ENCODE measurements at places on chromosomes 11 and 22.

- no peak for DNase-seq
These were observed 57.6 kb downstream of the RTN4R start for GRCh38 chr22:20210473-20211059.

- DNase-seq, result no peak
These were observed 14.8 kb downstream of the TMEM216 start for GRCh38 chr11:61406991-61407728.

DNA sequence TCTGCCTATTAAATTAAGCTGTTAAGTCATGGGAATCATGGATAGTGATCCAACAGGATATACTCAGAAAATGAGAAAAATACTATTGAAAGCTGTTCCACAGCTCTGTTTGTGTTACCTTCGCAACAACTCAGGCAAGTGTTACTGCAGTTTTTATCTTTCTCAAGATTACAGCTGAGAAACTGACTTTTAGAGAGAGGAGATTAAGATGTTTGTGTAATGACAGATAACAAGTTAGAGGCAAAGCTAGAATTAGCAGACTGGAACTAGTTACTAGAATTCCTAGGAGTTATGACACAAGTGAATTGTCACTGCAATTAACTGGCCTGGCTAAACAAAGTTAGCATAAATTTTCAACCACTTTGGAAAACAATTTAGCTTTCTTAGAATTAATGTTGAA is 1.6 kb downstream of the SLN start:
- DNase-seq, result no peak

- DNase-seq, result no peak
These were observed 2.3 kb downstream of the CCDC86 start for GRCh38 chr11:60844045-60844869.

DNA sequence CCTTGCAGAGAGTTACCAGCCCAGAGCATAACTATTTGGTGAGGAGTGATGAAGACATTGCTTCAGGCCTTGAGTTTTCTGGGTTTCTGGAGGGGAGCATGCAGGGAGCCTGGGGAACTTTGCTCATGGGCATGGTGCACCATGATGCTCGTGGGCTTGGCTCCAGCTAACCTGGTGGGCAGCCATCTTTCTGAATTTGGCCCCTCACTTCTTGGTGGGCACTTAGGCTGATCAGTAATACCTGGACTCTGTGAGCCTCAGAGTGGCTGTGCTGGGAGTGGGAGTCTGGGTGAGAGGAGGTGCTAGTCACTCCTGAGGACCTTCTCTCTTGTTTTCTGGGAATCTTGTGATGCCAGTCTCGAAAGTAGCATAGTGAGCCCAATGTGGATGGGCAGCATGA is 30.6 kb downstream of the AMPD3 start:
- no peak for DNase-seq

- DNase-seq, result no peak
These were observed 6.7 kb upstream of the FGF3 start for GRCh38 chr11:69825941-69826340.

- no peak for DNase-seq
These were observed 78.2 kb downstream of the YAP1 start for GRCh38 chr11:102188488-102188887.

- DNase-seq, result no peak
These were observed 419.2 kb downstream of the BUD13 start for GRCh38 chr11:116353589-116353988.

- DNase-seq, result no peak
These were observed 8.4 kb upstream of the ARHGAP20 start for GRCh38 chr11:110720431-110721275.

DNA sequence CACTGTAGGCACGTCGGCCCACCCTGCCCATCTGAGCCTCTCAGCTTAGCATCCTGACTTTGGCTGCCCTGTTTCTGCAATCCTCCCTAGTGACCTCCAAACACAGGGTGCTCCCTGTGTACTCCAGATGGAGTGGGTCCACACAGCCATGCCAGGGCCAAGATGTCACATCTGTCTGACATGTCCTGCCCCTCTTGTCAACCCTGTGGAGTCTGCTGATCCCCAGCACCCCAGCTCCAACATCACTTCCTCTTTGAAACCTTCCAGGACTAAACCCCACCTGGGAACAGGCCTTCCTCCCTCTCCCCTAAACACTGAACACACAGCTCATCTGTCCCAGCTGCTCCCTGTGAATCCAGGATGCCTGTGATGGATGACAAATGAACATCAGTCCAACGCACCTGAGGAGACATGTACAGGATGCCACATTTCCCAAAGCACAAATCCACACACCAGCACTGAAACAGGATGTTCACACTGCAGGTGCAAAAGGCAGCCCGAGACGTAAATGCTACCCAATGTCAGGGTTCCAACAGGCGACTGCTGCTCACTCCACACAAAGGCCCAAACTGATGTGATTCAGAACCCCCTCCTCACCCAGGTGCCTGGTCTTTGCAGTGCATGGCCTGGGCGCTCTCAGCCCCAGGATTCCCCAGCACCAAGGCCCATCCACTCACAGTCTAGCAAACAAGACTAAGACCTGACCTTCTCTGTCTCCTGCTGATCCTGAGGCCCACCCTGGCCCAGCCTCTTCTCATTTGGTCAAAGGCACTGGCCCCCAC is 2.0 kb upstream of the TSSK2 start:
- DNase-seq, result no peak

DNA sequence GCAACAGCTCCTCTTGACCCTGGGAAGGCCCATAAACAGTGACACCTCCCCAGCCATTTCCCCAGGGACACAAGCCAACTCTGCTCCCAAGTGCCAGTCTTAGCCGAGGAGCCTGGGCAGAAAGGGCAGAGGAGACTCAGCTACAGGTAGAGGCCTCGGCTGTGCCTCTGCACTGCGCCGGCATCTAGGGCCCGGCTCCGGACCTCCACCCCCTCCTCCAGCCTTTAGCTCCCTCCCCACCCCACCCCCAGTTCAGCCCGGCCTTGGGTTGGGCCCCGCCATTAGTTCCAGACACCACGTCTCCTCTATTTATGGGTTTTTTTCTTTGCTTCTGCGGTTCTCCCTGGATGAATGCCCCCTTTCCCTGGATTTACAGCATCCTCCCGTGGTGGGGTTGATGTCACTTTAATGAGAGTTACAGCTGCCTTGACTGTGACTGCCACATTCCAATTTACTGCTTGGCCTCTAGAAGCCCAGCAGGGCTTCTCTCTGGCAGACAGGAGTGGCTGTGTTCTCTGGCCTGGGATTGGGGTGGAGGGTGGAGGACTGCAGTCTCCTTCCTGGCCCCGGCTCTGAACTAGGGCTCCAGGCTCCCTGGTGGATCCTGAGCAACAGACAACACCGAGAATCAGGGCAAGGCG is 13.5 kb upstream of the OAF start:
- DNase-seq, result no peak

DNA sequence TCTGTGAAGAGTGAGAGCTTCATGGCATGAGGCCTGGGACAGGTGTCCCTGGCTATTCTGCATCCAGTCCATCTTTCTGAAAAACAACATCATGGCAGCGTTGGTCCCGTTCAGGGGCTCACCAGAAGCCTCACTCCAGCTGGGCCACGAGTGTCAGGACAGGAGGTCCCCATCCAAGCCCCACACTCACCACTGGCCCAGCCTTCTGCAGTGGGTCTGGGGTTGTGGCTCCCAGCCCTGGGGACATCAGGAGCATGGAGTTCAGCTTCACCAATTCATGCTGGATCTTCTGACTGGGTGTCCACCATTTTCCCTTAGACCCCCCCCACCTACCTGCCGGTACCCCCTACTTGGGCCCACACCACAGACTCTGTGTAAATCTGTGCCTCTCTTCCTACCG is 400.3 kb downstream of the BRD1 start:
- no peak for DNase-seq

DNA sequence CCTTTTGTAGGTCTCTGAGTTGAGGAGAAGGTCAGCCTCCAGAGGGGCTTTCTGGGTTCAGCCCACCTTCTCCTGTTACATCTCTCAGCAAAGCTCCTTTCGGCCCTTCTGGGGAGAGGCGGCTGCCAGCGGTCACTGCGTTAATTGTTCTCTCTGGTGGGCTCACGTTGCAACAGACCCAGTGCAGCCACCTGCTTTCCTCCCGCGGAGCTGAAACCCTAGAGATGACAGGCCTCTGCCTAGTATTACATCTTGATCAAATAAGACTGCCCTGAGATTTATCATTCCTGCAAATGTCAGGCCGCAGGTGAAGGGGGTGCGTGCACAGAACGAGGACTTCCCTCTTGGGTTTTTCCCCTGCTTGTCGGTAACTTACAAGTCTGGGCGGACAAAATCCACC is 43.2 kb upstream of the CREB3L1 start:
- no peak for DNase-seq

- DNase-seq, result no peak
These were observed 119.8 kb downstream of the ST3GAL4 start for GRCh38 chr11:126475014-126475991.

DNA sequence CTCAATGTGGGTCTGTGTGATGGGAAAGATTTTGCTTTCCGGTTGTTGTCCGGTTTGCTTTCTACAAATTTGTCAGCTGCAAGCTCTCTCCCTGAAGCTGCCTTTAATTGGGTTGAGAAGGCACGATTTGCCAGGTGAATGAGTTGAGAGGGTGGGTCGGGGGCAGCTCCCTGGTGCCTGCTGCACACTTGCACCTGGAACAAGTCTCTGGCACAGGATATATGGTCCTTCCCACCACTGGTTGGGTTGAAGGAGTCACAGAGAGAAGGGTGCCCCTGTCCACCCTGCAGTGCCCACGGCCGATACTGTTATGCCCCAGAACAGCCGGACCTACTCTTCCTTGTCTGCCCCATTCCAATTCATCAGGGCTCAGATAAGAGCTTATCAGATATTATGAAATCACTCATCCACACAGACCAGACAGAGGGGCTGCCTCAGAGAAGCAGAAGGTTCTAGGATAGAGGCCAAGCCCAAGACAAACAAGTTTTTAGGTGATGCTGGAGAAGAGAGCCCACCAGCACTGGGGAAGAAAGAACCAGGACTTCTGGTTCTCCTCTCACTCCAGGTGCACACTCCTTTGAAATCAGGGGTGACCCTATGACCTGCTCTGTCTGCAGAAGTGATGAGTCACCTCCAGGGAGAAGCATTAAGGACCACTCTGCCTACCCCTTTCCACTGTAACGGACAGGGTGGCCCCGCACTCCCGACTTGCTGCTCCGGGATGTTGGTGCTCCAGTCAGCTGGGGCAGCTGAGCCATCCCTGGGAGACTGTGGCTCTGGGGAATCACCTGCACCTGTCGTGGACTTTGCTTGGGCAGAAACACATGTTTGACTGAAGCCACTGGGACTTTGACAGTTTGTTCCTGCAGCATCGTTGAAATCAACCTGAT is 45.3 kb downstream of the RTL6 start:
- no peak for DNase-seq

GRCh38 chr22:49995361-49996118 is 17.0 kb downstream of the IL17REL start:
- no peak for DNase-seq

GRCh38 chr11:85745626-85746025 is 59.6 kb upstream of the CCDC89 start:
- DNase-seq, result no peak

DNA sequence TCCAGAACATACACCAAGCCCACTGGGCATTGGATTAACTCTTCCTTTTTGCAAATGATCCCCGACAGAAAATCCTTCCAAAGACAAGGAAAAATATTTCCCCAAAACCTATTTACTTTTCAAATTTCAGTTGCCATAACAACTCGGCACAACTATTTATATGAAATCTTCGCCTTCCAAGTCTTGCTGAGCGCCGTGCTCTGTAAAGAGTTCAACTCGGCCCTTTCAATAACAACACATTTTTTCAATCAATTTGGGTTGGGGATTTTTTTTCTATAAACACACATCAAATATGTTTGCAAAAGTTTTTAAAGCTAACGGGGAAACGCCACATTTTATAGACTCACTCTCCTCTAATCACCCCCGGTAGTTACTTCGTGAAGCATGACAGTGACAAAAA is 333.8 kb downstream of the MN1 start:
- DNase-seq, result no peak

GRCh38 chr11:65251476-65251875 is 10.3 kb upstream of the POLA2 start:
- no peak for DNase-seq

DNA sequence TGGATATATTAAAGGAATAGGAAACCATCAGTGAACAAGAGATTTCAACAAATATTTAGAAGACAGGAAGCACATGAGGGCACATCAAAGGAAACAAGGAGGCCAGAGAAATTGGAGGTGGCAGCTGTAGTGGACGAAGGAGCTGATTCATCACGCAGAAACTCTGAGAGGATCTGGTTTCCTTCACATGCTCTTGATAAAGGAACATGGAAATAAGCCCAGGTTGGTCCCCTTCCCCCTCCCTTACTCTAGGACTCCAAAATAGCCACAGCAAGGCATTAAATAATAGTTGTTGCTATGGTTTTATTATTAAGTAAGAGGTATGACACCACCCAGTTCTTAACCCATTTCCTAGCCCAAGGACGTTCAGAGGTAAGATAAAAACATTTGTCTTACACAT is 11.3 kb downstream of the IZUMO1R start:
- DNase-seq, result no peak

DNA sequence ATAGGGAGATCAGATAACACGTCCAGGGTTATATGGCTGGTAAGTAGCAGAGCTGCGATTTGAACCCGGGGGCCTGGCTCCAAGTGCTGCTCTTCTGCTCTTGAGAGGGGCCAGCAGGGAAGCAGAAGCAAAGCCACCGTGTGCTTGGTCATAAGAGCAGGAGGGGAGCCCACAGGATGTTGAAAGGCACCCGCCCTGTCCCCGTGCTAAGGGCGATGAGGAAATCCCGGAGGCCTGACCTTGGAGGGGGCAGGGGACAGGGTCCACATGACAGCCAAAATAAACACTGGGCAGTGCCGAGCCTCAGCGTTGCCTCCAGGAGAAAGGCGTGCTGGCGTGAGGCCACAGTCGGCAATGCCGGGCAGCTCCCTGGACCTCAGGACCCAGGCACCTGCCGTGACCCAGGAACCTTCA is 28.8 kb downstream of the TOM1 start:
- no peak for DNase-seq

DNA sequence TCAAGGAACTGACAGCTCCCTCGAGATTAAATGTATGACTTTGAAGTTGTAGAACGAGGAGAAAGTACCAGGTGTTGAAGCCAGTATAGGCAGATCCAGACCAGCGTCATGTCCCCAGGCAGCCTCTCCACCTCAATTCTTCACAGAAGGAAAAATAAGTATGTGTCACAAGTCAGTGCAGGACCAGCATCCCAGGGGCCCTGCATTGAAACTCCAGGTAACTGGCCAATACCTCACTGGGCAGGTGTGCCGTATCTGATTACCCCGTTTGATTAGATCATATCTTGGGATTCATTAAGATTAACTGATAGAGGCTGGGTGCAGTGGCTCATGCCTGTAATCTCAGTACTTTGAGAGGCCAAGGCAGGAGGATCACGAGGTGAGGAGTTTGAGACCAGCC is 466.7 kb upstream of the B3GAT1 start:
- no peak for DNase-seq

- no peak for DNase-seq
These were observed 32.1 kb downstream of the HSD17B12 start for GRCh38 chr11:43712676-43713075.

DNA sequence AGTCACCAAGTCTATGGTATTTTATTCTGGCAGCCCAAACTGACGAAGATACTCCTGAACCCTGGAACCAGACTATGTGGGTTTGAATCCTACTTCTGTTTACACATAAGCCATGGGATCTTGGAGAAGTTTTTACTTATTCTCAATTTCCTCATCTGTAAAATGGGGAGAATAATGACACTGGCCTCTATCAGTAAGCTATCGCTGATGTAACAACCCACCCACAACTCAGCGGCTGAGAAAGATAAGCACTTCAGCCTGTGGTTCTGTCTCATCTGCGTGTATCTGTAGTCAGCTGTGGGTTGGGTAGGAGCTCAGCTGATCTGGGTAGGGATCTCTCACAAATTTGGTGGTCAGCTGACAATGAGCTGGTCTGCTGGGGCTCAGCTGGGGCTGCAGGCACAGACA is 68.0 kb upstream of the ALX4 start:
- no peak for DNase-seq

GRCh38 chr11:9626496-9627394 is 37.1 kb upstream of the SWAP70 start:
- no peak for DNase-seq

Measured in activated CD4-positive, alpha-beta T cell treated with anti-CD3 and anti-CD28 coated beads, Interleukin-2, amount 50 U/mL, for 16 hours (primary cell).